ENCODE measurements at places on chromosomes 3 and 15.

- DNase-seq = no peak
These were observed 176.5 kb upstream of the PFN2 start for GRCh38 chr3:150146991-150147761.

- DNase-seq = no peak
These were observed 186.4 kb downstream of the FAM43A start for GRCh38 chr3:194871864-194872668.

DNA sequence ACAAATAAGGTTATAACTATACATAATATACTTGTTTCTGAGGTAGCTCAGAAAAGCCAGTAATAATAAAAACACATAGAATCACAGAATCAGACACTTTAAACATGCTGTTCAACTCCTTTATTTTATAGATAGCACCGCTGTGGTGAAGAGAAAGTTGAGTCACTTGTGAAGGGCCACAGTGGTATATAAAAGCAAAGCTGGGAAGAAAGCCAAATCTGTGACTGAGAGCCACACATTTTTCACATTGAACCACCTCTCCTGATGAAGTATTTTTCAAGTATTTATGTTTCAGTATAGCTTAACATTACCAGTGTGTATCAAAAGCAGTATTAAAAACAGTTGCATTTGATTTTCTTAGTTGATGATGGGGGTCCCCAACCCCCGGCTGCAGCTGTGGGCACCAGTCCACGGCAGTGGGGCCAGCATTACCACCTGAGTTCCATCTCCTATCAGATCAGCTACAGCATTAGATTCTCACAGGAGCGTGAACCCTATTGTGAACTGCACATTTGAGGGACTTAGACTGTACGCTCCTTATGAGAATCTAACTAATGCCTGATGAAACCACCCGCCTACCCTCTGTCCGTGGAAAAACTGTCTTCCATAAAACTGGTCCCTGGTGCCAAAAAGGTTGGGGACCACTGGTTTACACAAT, 46.2 kb downstream of the TBL1XR1 start:
- DNase-seq = no peak

GRCh38 chr3:8319935-8320634, 181.5 kb upstream of the LMCD1 start:
- no peak for DNase-seq

GRCh38 chr15:99123713-99124451, 19.0 kb downstream of the SYNM start:
- peak; percentile 91 for DNase-seq

GRCh38 chr3:71189480-71189879, 394.0 kb downstream of the FOXP1 start:
- no peak for DNase-seq

GRCh38 chr3:30268288-30268687, 338.1 kb upstream of the TGFBR2 start:
- no peak for DNase-seq

GRCh38 chr3:58051196-58051595, 43.0 kb downstream of the FLNB start:
- no peak for DNase-seq

DNA sequence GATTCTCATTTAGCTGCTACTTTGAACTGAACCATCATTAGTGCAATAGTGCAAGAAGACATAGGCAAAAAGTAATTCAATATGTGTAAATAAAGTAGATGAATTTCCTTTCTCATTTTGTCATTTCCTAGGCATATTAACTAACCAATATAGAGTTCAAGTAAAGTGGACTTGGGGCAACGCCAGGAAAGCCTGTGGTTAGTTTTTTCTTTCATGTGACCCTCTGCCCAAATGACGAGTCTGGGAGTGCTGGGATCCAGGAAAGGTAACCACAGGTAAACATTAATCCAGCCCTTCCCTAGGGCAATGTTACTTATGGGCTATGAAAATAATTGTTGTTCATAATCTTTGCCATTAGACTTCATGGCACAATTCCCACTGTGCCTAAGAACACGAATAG, 181.0 kb downstream of the VPS13C start:
- no peak for DNase-seq

DNA sequence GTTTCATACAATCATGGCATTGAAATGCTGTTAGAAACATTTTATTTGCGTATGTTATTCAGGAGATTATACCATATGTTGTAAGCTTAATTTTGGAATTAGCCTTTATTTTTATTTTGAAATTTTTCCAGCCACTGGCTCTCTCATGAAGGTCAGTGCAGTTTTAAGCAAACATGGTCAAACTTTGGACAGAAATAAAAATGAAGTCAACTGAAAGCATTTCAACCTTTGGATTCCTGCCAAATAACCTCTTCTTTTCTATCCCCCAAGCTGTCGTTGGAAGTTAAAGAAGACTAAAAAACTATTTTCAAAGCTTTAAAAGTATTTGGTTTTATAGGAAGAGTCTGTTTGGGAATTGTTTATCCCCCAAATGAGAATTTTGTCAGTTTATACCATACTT, 846.6 kb downstream of the MCTP2 start:
- no peak for DNase-seq

- DNase-seq = no peak
These were observed 51.2 kb downstream of the NEK11 start for GRCh38 chr3:131077904-131078303.

GRCh38 chr15:70770863-70771262, 7.5 kb upstream of the UACA start:
- DNase-seq = no peak

DNA sequence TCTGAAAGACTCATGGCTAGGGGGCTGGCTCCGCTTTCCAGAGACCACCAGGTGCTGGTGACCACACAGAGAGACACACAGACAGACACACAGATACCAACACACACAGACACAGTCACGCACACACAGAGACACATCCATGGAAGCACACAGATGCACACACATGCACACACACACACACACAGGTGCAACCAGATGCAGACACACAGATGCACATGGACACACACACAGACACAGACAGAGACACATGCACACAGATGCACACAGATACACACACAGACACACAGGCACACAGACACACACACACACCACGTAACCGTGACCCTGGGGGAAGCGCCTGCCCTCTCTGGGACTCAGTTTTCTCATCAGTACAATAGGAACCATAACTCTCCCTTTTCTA, 132.2 kb downstream of the WNT7A start:
- no peak for DNase-seq

Data from anterior cingulate cortex (tissue), 58 donors.